Left kidney (tissue), 8 donors: ENCODE measurements at places on chromosomes 12 and 14. TPM values are rescaled to one million over a fixed set of nuclear protein-coding genes. Genes with fewer than 3 reads are reported as not detected.

The MAP1LC3B2 gene
- polyA plus RNA-seq, result 10.4 TPM

The RFLNA gene
- 5.0 TPM for polyA plus RNA-seq

The RERG gene
- polyA plus RNA-seq, result 34.5 TPM

The KCNMB4 gene
- 25.3 TPM for polyA plus RNA-seq

The LRCOL1 gene
- 2.4 TPM for polyA plus RNA-seq

The GDF3 gene
- 0.48 TPM for polyA plus RNA-seq

- no peak for DNase-seq
Observed at GRCh38 chr14:39841088-39841487, 408.9 kb upstream of the FBXO33 start.

- no peak for DNase-seq
Observed at GRCh38 chr12:65924716-65925115, 100.4 kb downstream of the HMGA2 start.

DNA sequence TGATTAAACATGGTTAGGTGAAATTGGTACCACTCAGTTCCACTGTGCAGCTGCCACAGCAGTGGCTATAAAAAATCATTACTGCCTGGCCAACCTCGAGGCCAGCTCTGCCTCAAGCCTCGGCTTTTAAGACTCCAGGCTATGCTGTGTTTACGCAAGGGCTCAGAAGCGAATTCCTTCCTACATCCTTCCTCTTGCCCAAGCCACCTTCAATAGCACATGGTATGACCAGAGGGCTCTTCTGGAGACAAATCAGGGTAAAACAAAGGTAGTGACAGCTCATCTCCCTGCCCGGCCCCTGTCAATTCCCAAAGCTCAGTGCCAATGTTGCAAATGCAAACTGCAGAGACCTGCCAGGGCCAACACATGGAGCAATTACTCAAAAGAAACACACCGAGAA is 31.9 kb downstream of the NUAK1 start:
- no peak for DNase-seq

- no peak for DNase-seq
Observed at GRCh38 chr14:85634205-85634604, 104.3 kb downstream of the FLRT2 start.

DNA sequence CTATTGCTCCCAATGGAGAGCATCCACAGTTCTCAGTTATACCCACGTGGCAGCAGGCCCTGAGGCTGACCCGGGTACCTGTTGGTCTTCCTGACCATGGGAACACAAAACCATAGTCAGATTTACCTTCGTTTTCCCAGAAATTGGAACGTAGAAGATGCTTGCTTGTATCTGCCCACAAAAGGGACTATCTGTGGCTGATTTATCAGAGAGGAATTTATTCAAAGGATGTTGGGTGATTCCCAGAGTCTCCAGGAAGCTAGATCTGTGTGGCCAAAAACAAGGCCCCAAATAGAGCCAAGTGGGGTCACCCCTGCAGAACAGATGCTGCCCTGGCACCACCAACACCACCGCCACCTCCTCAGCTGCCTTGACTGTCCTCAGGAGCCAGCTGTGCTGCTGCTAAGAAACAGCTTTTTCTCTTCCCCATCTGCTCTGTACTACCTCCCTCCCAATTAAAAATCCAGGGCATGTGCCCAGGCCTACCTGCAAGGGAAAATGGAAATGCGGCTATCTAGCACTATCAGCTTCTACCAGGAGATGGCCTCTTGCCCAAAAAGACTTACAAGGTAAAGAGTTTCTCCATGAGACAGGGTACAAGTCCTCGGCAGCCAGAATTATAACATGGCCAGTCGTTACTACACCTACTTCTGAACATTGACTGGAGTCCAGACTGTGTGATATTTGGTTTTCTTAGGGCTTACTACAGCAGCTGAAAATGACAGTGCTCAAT is 128.6 kb upstream of the PLEKHG7 start:
- DNase-seq, result no peak

DNA sequence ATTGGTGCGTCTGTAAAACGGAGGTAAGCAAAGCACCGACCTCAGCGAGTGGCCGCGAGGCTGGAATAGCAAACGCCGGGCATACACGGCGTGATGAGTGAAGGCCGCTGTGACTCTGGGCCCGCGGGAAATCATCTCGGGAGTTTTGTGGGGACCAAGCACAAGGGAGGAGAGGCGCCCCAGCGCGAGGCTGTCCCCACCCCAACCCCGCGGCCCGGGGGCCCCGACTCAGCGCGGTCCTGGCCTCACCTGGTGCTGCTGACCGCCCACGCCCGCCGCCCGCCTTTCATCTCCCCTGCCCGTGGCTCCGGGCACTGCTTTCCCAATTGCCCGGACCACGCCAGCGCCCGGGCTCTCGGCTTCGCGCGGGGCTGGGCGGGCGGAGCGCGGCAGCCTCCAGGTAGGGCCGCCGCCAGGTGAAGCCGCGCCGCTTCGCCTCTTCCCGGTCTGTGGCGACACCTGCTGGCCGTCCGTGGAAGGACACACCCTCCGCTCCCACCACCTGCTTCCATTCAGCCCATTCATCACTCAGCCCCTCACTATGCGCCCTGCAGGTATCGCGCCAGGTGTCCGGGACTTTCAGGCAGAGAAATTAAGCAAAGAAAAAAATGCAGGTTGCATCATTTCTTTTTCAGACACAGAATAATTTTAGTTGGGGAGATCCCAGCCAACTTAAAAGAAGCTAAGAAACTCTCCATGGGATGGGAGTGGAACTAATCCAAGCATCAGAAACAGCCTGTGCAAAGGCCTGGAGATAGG is 360.4 kb downstream of the MED13L start:
- peak; percentile 39 for DNase-seq

GRCh38 chr12:57816855-57817151 is 1.7 kb downstream of the AVIL start:
- no peak for DNase-seq

DNA sequence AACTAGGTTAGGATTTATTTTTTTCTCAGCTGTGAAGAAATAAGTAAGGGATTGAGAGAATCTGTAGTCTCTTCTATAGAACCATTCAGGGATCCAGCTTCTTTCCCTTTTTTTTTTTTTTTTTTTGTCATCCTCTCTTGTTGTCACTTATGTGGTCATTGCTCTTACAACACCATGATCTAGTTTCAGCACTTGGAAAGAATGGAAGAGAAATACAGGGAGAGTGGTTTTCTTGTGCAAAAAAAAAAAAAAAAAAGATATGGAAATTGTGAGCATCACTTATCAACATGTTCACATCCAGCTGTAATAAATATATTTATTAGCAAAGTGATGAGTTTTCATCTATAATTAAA is 599.3 kb downstream of the SLC6A15 start:
- DNase-seq, result no peak

DNA sequence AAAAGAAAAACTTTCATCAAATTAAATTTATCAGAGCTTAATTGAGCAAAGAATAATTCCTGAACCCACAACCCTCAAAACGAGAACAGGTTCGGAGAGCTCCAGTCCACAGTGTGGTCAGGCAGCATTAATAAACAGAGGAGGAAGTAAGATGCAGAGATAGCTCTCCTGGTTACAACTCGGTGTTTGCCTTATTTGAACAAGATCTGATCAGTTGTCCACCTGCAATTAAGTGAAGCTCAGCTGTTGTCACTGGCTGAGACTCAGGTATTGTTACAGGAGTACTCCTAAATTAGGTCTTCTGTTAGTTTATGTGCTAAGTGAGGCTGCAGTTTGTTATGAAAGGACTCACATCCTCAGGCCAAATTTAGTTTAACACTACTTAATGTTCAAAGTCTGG is 451.4 kb upstream of the PDE3A start:
- DNase-seq, result no peak
